ENCODE measurements at places on chromosomes 6 and 20. TPM values are rescaled to one million over a fixed set of nuclear protein-coding genes. Genes with fewer than 3 reads are reported as not detected.

Gene APMAP
- 82.9 TPM for total RNA-seq

Gene LY6G6C
- not detected for total RNA-seq

Gene OTOR
- total RNA-seq, result not detected

Gene CABLES2
- 4.5 TPM for total RNA-seq

Gene TMEM30A
- 178 TPM for total RNA-seq

Gene SLC17A1
- not detected for total RNA-seq

Gene BEND6
- 0.32 TPM for total RNA-seq

Gene NKX2-4
- not detected for total RNA-seq

Gene CDC5L
- total RNA-seq, result 18.3 TPM

Gene MYBL2
- 1.7 TPM for total RNA-seq

Gene GJA1
- total RNA-seq, result 64.1 TPM

Gene PLG
- 0.95 TPM for total RNA-seq

Gene LGSN
- 1.7 TPM for total RNA-seq

Gene SAMD5
- 8.7 TPM for total RNA-seq

Gene PI16
- total RNA-seq, result 11.9 TPM

Gene GPX5
- not detected for total RNA-seq

Gene RAB23
- total RNA-seq, result 11.3 TPM

Gene ADGRB3
- total RNA-seq, result 2.3 TPM

Gene KIFC1
- 2.7 TPM for total RNA-seq

Gene COL19A1
- not detected for total RNA-seq

Gene MYT1
- not detected for total RNA-seq

Gene SLC17A2
- not detected for total RNA-seq

Gene DLK2
- 0.53 TPM for total RNA-seq

Gene TCP11
- total RNA-seq, result not detected

Gene CDH22
- total RNA-seq, result 0.35 TPM

Gene SLC2A4RG
- 50.5 TPM for total RNA-seq

Gene FKBP1C
- total RNA-seq, result 1.1 TPM

Gene FHL5
- 23.7 TPM for total RNA-seq

Gene COL12A1
- total RNA-seq, result 36.6 TPM

Gene MATN4
- total RNA-seq, result not detected

Gene CASS4
- 23.9 TPM for total RNA-seq

Gene R3HDML
- not detected for total RNA-seq

Gene MDFI
- total RNA-seq, result 10.6 TPM

Gene SRMS
- not detected for total RNA-seq

Gene GRM1
- total RNA-seq, result 0.09 TPM

Gene CD24
- 33.1 TPM for total RNA-seq

Gene TMEM74B
- 15.8 TPM for total RNA-seq

Gene PTCHD4
- total RNA-seq, result 2.3 TPM

Data from lower lobe of right lung (tissue), 2 donors.